ENCODE measurements at places on chromosomes 16 and 17. TPM values are rescaled to one million over a fixed set of nuclear protein-coding genes. Genes with fewer than 3 reads are reported as not detected.

SEZ6 gene
- not detected for total RNA-seq

ITGAX gene
- total RNA-seq, result 0.52 TPM

GRCh38 chr16:3065069-3065741, at the start of gene IL32:
Gene IL32 (plus strand): TSS chr16:3065640. CDS start chr16:3065812, 172 bp downstream.
- no peak within 1 kb of the TSS for H3K4me3 ChIP-seq
- H3K36me3 ChIP-seq, result no peaks in the 10 kb centered on the region
- H3K4me1 ChIP-seq, result no peaks in the 10 kb centered on the region
- no peak within 1 kb of the TSS for H3K27ac ChIP-seq

NAGS gene
- total RNA-seq, result 2.4 TPM

PPP1R27 gene
- not detected for total RNA-seq

POLG2 gene
- 25.3 TPM for total RNA-seq

RNF112 gene
- total RNA-seq, result 0.07 TPM

MED9 gene
- 17.6 TPM for total RNA-seq

DNA sequence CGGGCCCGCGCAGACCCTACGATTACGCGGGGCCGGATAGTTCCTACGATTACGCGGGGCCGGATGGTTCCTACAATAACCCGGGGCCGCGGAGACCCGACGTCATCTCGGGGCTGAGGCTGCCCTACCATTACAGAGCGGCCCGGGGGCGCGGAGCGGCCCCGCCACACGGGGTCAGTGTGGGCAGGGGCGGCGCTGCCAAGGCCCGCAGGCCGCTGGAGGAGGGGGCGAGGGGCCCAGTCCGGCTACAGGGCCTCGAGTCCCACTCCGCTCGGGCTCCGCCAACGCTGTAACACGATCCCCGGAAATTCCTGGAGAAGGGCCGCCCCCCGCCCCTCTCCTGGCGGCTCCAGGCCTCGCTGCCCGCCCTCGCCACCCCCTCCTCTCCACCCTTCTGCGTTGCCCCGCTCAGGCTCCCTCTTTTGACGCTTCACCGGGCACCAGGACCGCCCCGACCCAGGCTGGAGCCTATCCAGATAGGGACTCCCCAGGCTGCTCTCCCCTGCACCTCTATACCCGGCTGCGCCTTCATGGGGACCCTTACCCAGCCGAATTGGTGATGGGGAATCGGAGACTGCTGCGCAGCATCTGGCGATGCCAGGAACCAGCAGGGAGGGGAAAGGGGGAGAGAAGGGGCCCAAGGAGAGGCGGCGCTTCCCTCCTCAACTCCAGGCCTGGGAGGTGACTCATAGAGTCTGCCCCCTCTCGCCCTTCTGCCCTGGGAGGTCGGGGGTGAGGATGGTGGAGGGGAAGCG, at the start of gene RAB34:
RAB34 (minus strand) TSS at position 291 of the 755 bp plus-strand sequence. CDS start 602 bp downstream, outside the sequence.
- H3K4me3 ChIP-seq, result no peak within 1 kb of the TSS
- H3K27ac ChIP-seq, result no peak within 1 kb of the TSS
- no peaks in the 10 kb centered on the region for H3K27me3 ChIP-seq
- H3K4me1 ChIP-seq, result peaks cover 22% of the 10 kb centered on the region
- peaks cover 24% of the 10 kb centered on the region for H3K36me3 ChIP-seq
- DNase-seq, result no peak

Data from Karpas-422 (cell line).